ENCODE measurements at places on chromosomes 7 and 10.

- no peak for DNase-seq
Observed at GRCh38 chr7:136256491-136256890, 279.3 kb upstream of the MTPN start.

GRCh38 chr7:74212661-74213060, 2.9 kb downstream of the LAT2 start:
- DNase-seq: no peak

- no peak for DNase-seq
Observed at GRCh38 chr10:28181478-28182096, 121.3 kb downstream of the MPP7 start.

DNA sequence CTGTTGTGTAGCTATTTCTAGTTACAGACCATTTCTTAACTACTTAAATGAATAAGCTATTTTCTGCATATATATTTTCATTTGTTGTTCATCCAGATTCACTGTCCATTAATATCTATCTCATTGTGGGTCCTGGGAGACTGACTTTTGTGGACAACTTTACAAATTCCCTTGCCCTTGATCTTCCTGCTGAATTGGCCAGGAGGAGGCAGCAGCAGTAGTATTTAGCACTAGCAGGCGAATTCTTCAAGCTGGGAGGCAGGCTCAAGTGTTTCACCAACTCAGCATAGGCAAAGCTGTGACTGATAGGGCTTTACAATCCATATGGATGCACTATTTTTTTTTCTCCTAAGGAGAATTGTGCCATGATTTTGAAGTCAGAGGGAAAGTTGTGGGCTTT, 461.0 kb upstream of the NRG3 start:
- DNase-seq: no peak

GRCh38 chr7:42080841-42081586, 156.0 kb downstream of the GLI3 start:
- DNase-seq: no peak

DNA sequence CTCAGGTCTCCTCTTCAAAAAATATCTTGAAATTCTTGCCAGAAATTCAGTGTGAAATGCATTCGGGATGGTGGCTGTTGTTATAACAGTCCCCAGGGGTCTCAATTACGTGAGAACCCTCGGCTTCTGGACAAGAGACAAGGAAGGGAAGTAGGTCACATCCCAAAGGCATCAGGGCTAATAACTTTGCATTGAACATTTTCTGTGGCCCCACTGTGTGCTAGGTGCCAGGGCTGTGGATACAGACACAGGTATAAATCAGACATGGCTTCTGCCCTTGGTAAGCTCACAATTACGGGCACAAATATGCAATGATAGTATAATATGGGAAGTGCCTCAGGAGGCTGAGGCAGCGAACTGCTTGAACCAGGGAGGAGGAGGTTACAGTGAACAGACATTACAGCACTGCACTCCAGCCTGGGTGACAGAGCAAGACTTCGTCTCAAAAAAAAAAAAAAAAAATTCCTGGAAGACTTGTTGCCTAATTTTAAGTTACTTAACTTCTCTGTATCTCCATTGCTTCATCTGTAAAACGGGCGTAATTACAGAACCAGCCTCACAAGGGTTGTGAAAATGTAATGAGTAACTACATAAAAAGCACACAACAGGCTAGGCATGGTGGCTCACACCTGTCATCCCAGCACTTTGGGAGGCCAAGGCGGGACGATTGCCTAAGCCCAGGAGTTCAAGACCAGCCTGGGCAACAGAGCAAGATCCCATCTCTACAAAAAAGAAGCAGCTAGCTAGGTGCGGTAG, 2.5 kb upstream of the RHBDD2 start:
- DNase-seq: no peak

DNA sequence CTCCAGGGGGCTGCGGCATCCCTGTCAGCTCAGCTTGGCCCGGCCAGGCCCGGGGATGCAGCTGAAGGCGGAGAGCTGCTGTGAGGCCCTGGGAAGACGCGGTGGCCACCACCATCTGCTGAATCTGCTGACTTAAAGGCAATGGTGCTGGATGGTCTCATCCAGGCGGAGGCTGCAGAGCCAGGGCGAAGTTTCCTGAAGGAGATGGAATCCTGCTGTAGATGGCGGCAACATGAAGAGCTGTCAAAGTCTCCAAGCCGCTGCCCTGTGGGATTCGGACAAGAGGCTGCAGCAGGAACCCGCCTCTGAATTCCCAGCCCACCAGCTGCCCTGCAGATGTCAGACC, 200.1 kb downstream of the PTPRN2 start:
- no peak for DNase-seq

GRCh38 chr7:121020249-121020988, 31.9 kb downstream of the CPED1 start:
- no peak for DNase-seq

DNA sequence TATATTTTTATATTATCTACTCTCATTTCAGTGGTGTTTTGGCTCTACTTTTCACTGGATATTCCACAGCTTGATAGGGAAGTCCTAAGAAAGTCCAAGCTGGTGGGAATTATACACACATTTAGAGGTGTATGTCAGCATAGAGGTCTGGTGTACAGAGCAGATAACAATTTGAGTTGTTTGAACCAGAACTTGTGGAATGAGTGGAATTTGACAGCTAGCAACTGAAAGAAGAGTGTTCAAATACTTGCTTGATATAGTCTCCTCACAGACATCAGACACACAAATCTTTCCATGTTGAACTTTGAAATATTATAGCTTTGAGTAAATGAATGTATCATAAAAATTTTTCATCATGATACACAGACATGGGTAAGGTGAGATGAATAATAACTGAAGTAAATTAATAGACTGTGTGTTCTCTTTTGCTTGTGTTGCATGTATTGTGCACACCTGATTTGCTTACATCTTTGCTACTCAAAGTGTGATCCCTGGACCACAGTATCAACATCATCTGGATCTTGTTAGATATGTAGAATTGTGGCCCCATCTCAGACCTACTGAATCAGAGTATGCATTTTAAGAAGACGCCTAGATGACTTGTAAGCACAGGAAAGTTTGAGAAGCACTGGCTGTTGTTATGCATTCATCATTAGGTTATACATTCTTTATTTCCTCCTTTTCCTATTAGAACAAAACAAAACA, 91.5 kb downstream of the ABCA13 start:
- DNase-seq: no peak

GRCh38 chr7:26191974-26192479, 8.5 kb downstream of the HNRNPA2B1 start:
- DNase-seq: no peak

DNA sequence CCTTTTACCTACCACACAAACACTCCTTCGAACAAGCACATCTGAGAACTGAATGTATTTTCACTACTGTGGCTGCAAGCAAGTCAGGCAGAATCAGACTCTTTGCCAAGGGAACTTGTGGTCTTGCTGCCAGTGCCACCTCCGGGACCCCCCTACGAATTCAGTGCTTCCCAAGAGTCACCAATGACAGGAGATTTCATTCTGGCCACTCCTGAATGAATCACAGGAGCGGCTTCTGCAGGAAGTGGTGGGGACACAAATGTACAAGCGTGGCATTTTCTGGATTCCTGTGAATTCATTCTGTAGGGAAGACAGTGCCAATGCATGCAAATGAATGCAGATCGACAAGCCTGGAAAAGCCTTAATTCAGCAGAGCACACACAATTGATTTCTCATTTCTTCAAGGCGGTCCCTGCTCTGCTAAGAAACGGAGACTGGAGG, 161.2 kb downstream of the CAMK1D start:
- DNase-seq: no peak

DNA sequence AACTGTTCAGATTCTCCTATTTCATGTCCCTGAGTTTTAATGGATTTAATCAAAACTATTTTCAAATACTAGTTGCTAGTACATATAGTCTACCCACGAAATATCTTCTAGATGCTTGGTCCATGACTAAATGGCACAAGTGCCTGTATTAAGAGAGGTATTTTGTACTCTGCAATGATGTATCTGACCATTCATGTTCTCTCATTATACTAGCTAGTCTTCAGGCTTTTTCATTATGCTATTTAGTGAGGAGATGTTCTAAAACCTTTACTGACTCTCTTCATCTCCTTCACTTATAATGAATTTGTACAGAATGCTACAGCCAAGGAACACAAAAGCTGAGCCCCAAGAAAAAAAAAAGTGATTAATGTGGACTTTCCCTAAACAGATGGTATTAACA, 222.5 kb downstream of the AHR start:
- DNase-seq: no peak

- no peak for DNase-seq
Observed at GRCh38 chr10:106768204-106768603, 396.3 kb downstream of the SORCS1 start.

GRCh38 chr10:14926061-14926470, 27.8 kb downstream of the DCLRE1C start:
- no peak for DNase-seq

DNA sequence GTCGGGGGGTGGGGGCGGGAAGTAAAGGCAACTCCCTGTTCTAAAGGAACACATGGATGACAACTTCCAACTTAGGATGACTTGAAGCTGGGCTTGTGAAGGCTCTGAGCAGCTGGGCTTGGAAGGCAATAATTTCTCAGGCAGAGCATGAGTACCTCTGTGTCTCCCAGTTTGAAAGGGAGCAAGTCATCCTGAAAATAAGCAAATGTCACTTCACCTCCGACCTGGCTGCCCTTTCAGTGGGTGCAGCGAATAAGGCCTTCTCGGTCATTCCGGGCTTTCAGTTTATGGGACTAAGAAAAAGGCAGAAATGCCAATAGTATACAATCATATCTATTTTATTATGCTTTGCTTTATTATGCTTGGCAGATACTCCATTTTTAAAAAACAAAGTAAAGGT, 15.3 kb upstream of the ADAMTS14 start:
- DNase-seq: no peak

DNA sequence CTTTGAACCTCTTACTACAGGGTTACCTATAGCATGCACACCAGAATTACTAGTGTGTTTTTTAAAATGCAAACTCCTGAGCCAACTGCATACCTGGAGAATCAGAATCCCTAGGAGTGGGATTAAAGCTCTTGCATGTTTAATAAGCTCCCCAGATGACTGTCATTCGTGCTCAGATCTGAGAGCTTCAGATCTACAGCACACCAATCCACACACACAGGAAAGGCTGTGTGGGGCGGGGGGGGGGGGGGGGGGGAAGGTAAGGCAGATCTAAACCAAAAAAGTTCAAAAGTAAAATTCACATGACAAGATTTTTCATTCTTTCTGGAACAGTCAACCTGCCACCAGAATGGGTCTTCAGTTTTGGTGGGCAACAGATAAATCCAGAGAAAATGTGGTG, 5.5 kb downstream of the FAM3C start:
- no peak for DNase-seq

DNA sequence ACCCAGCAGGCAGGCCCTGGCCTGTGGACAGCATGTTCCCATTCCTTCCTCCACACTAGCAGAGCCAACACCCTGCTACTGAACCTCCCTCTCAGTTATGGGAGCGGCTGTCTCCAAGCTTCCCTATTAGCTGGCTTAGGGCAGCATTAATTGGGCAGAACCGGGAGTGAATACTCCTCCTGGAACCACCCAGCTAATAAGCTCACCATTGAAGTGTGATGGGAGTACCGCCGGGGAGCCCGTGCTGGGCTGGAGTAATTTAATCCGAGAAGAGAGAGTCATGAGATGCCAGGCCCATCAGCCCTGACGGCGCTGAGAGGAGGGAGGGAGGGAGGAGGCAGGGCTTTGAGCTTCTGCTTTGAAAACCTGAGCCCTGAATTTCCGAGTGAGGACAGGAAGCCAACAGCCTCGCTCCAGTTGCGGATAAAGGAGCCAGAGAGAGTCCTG, 31.8 kb upstream of the ELFN1 start:
- DNase-seq: no peak

DNA sequence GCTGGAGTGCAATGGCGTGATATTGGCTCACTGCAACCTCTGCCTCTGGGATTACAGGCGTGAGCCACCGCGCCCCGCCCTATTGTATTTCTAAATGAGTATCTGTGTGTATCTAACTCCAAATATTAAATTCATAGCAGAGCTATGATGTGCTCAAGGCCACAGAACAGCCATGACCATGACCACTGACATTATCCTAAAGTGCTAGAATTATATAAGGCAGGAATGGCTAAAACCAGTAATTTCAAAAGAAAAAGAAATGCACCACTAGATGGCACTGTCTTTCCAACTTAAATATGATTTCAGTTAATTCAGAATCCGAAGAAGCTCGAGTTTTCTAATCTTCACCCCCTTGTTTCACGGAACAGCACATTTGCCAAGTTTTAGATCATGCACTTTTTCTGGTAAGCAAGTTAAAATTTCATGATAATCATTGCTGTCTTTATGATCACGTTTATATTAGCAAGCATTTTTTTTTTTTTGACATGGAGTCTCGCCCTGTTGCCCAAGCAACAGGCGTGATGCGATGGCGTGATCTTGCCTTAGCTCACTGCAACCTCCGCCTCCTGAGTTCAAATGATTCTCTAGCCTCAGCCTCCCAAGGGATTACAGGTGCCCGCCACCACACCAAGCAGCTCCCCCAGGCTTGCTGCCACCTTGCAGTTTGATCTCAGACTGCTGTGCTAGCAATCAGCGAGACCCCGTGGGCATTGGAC, 65.3 kb downstream of the OR13A1 start:
- DNase-seq: no peak

DNA sequence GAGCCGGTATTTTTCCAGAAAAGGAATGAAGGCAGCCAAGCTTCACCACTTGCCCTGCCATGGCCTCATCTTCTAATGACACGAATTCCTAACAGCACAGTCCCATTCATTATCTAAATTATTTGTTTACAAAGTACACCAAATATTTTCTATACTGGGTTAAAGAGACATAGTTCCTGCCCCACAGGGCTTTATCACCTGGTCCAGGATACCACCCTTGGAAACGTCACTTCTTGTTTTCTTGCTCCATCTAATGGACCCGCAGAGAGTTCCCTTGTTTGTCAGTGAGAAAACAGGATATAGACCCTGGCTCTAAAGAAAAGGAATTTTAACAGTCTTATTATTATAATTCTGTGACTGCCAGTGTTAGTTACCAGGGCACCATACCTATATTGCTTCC, 1165.4 kb downstream of the GATA3 start:
- no peak for DNase-seq

- no peak for DNase-seq
Observed at GRCh38 chr7:750111-750905, 23.2 kb upstream of the PRKAR1B start.

DNA sequence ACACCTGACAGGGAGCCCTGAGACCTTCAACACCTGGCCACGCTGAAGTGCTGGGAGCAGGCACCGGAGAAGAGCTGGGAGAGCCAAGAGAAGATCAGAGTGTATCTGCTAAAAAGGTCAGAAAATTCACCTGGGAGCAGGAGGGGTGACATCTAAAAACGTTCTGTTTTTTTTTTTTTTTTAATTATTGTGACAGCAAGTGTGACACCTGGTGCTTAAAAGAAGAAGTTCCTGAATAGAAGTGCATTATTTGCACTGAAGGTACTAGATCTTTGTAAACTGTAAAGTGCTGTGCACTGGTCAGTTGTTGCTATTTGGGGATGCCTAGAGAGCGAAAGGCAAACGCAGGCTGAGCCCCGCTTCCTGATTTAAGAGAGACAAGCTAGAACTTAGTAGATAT, 422.0 kb downstream of the PLXNA4 start:
- no peak for DNase-seq

DNA sequence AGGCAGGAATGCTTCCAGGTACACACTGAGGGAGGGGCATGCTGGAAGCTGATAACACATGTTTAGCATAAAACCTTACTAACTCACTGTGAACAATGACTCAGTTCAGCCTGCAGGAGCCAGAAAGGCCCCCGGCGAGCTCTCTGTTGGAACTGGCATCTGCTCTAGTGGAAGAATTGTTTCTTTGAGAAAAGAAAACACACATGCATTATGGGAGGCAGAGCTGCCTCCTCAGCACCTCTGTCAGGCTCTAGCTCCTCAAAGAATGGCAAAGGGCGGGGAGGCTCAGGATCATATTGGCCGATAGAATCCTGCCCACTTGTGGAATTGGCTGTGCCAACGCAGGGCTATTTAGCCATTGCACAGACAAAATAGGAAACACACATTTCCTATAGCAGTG, 338.3 kb downstream of the CXCL12 start:
- DNase-seq: no peak

Measured in GM19239 (cell line).